ENCODE measurements at places on chromosomes 12 and 14.

GRCh38 chr14:31926123-31926522, 151.0 kb upstream of the ARHGAP5 start:
- DNase-seq: no peak

- no peak for DNase-seq
These were observed 252.9 kb downstream of the DPF3 start for GRCh38 chr14:72640911-72641485.

DNA sequence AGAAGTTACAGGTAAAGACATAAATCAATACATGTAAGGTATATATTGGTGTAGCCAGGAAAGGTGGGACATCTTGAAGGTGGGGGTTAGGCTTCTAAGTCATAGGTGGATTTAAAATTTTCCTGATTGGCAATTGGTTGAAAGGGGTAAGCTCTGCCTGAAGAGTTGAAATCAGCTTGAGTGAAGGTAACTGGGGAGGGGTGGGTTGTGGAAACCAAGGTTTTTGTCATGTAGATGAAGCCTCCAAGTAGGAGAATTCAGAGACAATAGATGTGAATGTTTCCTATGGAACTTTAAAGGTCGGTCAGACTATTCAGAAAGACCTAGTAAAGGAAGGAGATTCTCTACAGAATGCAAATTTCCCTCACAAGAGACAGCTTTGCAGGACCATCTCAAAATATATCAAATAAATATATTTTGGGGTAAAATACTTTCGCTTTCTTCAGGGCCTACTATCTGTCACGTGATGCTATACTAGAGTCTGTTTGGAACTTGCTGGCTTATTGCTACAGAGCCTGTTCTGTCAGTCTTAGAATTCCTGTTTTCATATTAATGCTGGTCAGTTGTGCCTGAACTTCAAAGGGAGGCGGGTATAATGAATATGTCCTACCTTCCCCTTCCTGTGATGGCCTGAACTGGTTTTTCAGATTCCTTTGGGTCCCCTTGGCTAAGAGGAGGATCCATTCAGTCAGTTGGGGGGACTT, 20.6 kb upstream of the SPATA7 start:
- DNase-seq: no peak

DNA sequence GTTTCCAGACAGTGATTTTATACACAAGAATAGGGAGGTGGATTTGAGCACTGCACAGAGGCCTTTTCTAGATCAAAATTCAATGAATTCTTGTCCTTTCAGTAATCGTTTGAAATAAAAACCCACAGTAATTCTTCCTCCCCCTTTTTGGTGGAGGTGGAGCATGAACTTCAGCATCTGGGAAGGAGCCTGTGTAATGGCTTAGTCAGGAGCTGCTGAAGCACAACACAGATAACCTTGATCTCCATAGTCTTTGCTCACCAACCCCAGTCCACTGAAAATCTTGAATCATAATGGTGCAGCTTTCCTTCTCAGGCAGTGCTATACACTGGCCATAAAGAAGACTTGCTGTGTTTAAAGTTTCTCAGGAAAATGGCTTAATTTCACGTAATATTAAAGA, 6.4 kb upstream of the TBPL2 start:
- DNase-seq: no peak

- DNase-seq: no peak
These were observed 231.7 kb downstream of the DPF3 start for GRCh38 chr14:72662214-72662613.

GRCh38 chr14:96582995-96583394, 80.8 kb downstream of the PAPOLA start:
- DNase-seq: no peak

DNA sequence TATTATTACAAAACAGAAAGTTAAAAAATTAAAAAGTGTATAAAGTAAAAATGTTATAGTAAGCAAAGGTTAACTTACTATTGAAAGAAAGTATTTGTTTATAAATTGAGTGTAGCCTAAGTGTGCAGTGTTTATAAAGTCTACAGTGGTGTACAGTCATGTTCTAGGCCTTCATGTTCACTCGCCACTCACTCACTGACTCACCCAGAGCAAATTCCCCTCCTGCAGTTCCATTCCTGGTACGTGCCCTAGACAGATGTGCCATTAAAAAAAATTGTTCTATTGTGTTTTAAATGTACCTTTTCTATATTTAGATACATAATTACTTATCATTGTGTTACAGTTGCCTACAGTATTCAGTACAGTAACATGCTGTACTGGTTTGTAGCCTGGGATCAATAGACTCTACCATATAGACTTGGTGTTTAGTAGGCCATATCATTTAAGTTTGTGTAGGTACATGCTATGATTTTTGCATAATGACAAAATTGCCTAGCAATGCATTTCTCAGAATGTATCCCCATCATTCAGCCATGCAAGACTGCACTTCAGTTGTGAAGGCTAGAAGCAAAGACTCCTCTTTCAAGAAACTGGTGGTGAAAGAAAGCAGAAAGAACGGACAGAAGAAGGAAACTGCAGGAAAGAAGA, 100.6 kb downstream of the DACT1 start:
- DNase-seq: no peak

DNA sequence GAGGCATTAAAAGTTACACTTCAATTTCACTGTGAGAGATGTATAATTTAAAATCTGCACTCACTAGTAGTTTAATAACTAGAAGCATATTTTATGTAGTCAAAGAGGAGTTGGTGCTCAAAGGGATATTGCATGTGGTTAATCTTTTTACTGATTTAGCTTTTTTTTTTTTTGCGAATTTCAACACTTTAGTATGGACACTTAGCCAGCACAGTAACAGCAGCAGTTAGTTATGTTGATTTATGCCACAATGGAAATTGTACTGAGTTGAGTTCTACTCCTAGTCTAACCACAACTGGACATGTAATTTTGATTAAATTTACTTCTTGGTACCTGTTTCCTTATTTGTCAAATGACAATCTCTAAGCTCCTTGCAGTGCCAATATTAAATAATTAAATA, 104.2 kb downstream of the RERG start:
- no peak for DNase-seq

- DNase-seq: no peak
These were observed 91.9 kb downstream of the TMEM30B start for GRCh38 chr14:61188978-61189808.

- no peak for DNase-seq
These were observed 7.6 kb upstream of the TMEM30B start for GRCh38 chr14:61288720-61289119.

GRCh38 chr14:56008150-56008549, 110.1 kb upstream of the PELI2 start:
- DNase-seq: no peak

DNA sequence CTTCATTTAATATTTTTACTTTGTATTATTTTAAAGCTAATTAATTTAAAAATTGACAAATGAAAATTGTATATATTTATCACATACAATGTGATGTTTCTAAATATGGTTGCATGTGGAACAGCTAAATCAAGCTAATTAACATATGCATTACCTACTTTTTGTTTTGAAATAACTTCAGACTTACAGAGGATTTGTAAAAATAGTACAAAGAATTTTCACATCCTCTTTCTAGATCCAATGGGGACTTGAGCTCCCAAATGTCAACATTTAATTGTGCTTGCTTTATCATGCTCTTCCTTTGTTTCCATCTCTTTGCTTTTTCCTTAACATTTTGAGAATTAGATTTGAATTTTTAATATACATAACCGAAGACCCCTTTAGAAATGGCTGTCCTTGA, 6.6 kb downstream of the DCD start:
- DNase-seq: no peak

DNA sequence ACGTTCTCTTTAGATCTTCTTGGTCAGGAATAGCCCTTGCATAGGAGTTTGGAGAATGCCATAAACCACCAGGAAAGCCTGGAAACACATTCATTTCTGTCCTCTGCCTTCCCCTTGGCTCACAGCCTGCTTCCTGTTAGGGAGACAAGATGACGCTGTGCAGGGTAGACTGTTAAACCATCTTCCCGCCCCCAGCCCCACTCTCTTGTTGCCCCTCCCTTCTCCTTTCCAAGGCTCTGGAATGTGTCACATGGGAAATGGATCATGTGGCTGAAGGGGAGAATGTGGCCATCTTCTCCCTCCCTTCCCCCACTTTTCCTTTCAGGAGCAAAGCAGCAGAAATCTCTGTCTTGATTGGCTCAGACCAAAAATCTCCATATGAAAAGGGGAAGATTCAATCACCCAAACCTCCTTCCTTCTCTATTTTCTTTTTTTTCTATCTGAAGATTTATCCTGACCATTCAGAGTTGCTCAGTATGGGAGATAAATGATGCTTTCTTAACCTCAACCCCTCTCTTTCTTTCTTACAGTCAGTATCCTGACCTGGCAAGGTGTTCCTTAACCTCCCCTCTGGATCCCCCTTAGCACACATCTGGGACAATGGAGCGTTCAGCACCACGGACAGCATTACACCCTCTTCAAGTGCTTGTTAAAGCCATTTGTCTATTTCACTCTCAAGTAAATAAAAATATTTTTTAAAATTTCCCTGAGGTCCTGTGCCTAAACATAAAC, 11.4 kb downstream of the GPR19 start:
- DNase-seq: no peak

- no peak for DNase-seq
These were observed 17.6 kb upstream of the EID3 start for GRCh38 chr12:104285740-104286515.

- DNase-seq: no peak
These were observed 56.3 kb upstream of the CPNE8 start for GRCh38 chr12:38961683-38962082.

- no peak for DNase-seq
These were observed 69.0 kb downstream of the ITPK1 start for GRCh38 chr14:93046705-93047050.

- DNase-seq: no peak
These were observed 6.2 kb downstream of the TNFAIP2 start for GRCh38 chr14:103129301-103130016.

- DNase-seq: no peak
These were observed 8.2 kb upstream of the WASHC4 start for GRCh38 chr12:105099356-105099755.

DNA sequence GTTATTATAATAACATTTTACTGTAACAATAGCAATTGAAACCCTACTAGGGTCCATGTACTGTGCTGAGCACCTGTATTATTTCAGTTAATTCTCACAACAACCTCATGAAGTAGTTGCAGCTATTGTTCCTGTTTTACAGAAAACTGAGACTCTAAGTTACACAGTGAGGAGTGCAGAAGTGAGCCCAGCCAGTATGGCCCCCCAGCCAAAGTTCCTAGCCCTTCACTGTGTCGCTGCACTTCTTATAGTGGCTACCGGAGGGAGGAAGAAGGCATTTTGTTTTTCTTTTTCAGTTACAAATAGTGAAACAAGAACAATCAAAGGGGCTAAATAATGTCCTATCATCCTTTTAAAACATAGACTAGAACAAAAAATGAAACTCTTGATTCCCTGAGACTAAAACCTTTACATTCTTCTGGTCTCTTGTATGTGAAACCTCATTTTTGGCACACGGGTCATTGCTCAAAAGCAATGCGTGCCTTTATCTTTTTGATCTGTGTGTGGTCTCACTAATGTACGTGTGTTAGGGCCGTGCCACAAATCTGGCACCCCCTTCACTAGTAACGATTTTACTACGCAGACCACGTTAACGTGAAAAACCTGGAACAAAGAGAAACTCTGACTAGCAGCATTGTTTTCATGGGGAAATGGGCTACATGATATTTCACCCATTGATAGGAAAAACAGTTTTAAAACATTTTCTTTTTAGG, 88.7 kb downstream of the LLPH start:
- no peak for DNase-seq

- DNase-seq: no peak
These were observed 68.8 kb downstream of the TMX1 start for GRCh38 chr14:51308866-51309265.

GRCh38 chr12:105640761-105641160, 310.3 kb downstream of the C12orf75 start:
- DNase-seq: no peak

Data from activated T-helper 1 cell treated with anti-CD3 and anti-CD28 coated beads, Interleukin-12 subunit alpha, Interleukin-12 subunit beta, Interleukin-2, Interleukin-4 antibody, amounts not matched to agents 30 ng/mL and 10 ng/mL and 1 ng/mL, durations not matched to agents 14 hours and 24 hours and 36 hours (primary cell).